NCI-H1105 (cell line): ENCODE measurements at places on chromosomes 6 and 20.

DNA sequence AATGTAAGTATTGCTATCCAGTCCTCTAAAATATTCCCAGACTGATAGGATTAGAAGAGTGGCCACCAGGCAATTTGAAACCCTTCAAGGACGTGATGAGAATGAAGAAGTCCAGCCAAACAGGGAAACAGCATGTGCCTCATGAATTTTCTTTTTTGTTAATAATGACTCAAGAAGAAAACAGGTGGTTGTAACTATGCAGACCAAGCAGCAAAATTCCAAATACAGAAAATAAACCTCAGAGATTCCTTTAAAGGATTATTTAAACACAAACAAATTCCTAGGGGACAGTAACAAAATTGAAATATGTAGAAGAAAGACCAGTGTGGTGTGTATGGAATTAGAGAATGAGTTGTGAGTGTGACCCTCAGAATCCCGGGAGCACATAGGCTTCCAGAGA, 239.2 kb downstream of the KCNQ5 start:
- no peak for DNase-seq

- no peak for DNase-seq
These were observed 24.7 kb downstream of the CNKSR3 start for GRCh38 chr6:154485815-154486214.

DNA sequence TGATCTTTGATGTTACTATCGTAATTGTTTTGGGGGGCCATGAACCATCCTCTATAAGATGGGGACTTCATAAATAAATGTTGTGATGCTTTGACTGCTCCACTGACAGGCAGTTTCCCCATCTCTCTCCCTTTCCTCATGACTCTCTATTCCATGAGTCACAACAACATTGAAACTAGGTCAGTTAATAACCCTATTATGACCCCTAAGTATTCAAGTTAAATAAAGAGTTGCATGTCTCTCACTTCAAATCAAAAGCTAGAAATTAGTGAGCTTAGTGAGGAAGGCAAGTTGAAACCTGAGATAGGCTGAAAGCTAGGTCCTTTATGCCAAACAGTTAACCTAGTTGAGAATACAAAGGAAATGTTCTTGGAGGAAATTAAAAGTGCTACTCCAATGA, 491.0 kb downstream of the HAO1 start:
- DNase-seq = no peak

- DNase-seq = no peak
These were observed 52.0 kb upstream of the KLHL31 start for GRCh38 chr6:53717566-53717965.
